ENCODE measurements at places on chromosomes 13 and 19. TPM values are rescaled to one million over a fixed set of nuclear protein-coding genes. Genes with fewer than 3 reads are reported as not detected.

DNA sequence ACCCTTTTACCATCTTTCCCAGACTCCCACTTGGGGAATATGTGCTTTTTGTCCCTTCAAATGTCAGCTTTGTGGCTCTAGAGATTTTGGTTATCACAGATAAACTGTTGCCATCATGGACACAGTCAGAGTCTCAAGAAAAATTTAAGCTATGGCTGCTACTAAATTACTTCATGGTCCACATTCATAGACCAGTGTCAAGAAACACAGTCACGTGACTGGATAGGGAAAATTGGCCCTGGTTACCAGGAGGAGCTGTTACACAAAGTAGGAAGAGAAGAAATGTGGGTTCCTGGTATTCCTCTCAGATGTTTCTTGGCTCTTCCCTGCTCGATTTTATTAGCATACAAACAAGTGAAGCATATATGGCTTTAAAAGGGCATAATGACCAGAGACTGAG, 348.9 kb downstream of the NDFIP2 start:
- no peaks in the 10 kb centered on the region for H3K27me3 ChIP-seq
- H3K4me1 ChIP-seq, result no peaks in the 10 kb centered on the region
- H3K36me3 ChIP-seq, result no peaks in the 10 kb centered on the region

DNA sequence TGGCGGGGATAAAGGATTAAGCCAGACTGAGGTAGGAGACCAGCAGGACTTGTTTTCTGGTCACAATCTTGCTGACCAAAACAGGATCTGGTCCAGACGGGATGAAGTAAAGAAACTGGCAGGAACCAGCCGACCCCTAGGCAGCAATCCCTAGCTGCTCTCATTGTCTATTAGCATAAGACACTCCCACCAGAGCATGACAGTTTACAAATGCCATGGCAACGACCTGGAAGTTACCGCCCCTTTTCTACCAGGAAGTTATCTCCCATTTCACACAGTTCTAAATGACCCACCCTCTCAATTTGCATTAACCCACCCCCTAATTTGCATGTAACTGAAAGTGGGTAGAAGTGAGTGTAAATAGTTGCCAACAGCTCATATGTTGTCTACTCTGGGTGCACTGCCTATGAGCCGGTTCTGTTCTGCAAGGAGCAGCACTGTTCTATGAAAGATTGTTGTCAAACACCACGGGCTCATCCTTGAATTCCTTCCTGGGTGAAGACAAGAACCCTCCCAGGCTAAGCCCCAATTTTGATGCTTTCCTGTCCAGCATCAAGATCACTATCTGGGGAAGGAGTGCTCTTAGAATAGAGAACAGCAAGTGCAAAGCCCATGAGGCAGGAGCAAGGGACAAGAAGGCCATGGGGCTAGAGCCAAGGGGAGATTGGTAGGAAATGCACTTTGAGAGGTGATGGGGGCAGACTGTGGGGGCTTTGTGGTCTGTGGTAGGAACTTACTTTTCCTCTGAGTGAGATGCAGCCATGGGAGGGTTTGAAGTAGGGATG, 13.9 kb upstream of the FBXO27 start:
- no peak overlapping the region for H3K4me3 ChIP-seq
- H3K36me3 ChIP-seq, result no peaks in the 10 kb centered on the region
- no peaks in the 10 kb centered on the region for H3K27me3 ChIP-seq

GRCh38 chr13:97266332-97266731, 44.2 kb downstream of the MBNL2 start:
- H3K27ac ChIP-seq, result peak overlapping the region; percentile 55
- peaks cover 3% of the 10 kb centered on the region for H3K4me1 ChIP-seq
- H3K27me3 ChIP-seq, result no peaks in the 10 kb centered on the region
- H3K4me3 ChIP-seq, result no peak overlapping the region
- no peaks in the 10 kb centered on the region for H3K36me3 ChIP-seq

DNA sequence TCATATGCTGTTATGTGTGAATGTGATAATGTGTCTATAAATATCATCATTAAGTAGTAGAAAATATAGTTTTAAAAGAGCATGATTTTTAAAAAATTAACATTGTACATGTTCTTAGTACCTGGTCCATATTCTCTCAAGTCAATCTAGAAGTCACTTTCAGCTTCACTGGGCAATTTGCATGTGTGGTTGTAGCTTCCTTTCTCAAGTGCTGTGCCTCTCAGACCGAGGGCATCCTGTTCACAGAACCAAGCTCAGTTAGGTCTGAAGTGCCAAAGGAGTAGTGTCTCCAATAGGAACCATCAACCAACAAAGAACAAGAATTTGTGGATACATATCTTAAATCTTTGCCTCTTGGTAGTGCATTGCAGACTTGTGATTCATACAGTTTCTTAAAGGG, 541.8 kb upstream of the SLC10A2 start:
- no peaks in the 10 kb centered on the region for H3K27me3 ChIP-seq
- no peak for DNase-seq
- H3K27ac ChIP-seq, result no peak overlapping the region
- H3K4me1 ChIP-seq, result no peaks in the 10 kb centered on the region
- no peak overlapping the region for H3K4me3 ChIP-seq

DNA sequence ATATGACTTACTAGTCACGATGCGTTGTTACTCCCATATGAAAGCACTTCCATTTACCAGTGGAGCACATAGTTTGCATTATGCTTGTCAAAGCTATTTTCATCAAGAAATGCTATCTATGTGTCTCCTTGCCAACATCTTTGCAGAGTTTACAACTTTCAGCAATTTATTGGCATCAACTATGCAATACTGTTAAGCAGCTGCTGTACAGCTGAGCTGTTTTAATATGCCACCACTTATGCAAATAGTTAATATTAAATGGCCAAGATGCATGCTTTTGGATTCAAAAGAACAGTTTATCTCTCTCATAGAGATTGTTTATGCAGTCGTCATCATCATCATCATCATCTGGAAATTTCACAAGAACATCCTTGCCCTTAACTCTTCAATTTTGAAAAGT, 67.9 kb upstream of the KLF5 start:
- no peak for DNase-seq
- no peak overlapping the region for H3K27ac ChIP-seq
- no peak overlapping the region for H3K4me3 ChIP-seq
- H3K27me3 ChIP-seq, result no peaks in the 10 kb centered on the region
- H3K4me1 ChIP-seq, result no peaks in the 10 kb centered on the region

GRCh38 chr19:5865772-5866171, 4.6 kb downstream of the FUT5 start:
- no peak overlapping the region for H3K4me3 ChIP-seq
- no peaks in the 10 kb centered on the region for H3K27me3 ChIP-seq
- no peak overlapping the region for H3K27ac ChIP-seq
- DNase-seq, result no peak
- no peaks in the 10 kb centered on the region for H3K36me3 ChIP-seq

DNA sequence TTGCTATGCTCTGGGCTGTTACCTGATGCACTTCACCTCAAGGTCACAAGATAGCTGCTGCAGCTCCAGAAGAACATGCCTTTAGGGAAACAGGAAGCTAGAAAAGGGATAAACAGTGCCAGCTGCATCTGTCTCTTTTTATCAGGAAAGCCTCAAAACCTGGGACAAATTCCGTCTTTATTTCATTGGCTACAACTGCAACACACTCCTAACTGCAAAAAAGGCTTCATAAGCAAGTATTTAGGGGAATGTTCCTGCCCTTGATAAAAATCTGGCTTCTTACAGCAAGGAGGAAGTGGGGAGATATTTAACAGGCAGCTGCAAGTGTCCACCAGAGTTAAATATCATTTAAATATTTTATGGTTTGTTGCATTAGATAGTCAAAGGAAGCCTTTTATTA, 34.2 kb upstream of the SERTM1 start:
- H3K4me3 ChIP-seq, result no peak overlapping the region
- no peak for DNase-seq
- no peaks in the 10 kb centered on the region for H3K36me3 ChIP-seq

DNA sequence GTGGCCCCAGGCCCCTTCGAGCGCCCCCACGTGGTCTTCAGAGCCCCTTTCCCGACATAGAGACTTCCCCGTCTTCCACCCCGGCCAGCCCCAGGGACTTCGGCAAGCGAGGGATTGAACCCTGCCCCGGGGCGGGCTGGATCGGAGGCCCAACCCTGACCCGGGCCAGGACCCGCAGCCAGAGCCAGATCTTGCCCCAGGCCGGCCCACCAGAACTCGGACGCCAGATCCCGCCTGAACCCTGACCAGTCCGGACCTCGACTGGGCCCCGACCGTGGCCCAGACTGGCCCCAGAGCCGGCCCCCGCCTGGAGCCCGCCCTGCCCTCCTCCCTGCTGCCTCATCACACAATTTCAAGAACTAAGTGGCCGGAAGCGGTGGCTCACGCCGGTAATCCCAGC, 253 bp upstream of the TPTE2 start:
- no peak for DNase-seq
- H3K27ac ChIP-seq, result no peak overlapping the region
- H3K4me1 ChIP-seq, result no peaks in the 10 kb centered on the region
- H3K36me3 ChIP-seq, result no peaks in the 10 kb centered on the region
- H3K27me3 ChIP-seq, result peaks cover 4% of the 10 kb centered on the region
- H3K4me3 ChIP-seq, result no peak overlapping the region

DNA sequence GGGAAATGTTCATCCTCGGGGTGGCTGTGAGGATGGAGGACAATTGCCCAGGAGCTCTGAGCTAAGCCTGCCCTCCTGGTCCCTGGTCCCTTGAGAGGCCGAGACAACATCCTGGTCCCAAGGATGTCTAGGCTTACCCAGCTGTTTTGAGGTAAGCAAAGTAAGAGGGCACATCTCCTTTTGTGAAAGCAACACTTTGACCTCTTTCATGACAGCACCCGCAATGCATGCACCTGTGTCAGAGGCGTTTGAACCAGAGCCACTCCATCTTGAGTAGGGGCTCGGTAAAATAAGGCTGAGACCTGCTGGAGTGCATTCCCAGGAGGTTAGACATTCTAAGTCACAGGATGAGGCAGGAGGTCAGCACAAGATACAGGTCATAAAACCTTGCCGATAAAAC, 43.1 kb upstream of the ANKRD10 start:
- no peaks in the 10 kb centered on the region for H3K27me3 ChIP-seq
- no peaks in the 10 kb centered on the region for H3K36me3 ChIP-seq
- no peak overlapping the region for H3K4me3 ChIP-seq
- no peak for DNase-seq
- H3K27ac ChIP-seq, result no peak overlapping the region

DNA sequence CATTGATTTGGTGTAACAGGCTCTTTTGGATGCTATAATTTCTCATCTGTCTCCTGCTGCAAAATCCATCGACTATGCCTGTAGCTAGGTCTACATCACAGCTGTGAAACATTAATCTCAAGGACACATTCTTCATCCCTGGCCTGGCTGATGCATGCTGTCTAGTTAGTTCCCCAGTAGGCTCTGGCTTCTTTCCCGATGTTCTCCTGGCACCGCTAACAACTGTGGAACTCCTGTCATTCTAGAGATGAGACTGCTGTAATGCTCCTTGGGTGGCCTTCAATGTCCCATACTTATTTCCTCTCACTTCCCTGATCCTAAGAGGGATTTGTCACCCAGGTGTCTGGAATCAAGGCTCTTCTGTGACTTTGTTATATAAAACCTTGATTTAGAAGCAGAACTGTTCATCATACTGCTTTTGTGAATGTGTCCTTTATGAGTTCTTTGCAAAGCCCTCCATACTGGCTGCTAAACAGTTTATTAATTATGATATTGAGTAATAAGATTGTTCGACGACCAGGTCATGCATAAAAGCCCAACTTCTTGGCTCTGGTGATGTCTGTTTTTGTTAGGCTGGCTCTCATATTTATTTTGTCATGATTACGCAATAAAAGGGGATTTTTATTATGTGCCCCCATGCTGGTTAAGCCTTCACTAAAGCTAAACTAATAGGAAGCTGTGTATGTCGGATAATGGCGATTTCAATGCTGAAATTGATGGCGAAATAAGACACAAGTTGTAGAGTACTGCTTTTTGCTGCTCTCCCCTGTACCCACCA, 227.5 kb downstream of the DCT start:
- H3K27ac ChIP-seq, result no peak overlapping the region
- no peaks in the 10 kb centered on the region for H3K4me1 ChIP-seq
- DNase-seq, result peak; percentile 14
- H3K4me3 ChIP-seq, result no peak overlapping the region
- no peaks in the 10 kb centered on the region for H3K36me3 ChIP-seq
- no peaks in the 10 kb centered on the region for H3K27me3 ChIP-seq

DNA sequence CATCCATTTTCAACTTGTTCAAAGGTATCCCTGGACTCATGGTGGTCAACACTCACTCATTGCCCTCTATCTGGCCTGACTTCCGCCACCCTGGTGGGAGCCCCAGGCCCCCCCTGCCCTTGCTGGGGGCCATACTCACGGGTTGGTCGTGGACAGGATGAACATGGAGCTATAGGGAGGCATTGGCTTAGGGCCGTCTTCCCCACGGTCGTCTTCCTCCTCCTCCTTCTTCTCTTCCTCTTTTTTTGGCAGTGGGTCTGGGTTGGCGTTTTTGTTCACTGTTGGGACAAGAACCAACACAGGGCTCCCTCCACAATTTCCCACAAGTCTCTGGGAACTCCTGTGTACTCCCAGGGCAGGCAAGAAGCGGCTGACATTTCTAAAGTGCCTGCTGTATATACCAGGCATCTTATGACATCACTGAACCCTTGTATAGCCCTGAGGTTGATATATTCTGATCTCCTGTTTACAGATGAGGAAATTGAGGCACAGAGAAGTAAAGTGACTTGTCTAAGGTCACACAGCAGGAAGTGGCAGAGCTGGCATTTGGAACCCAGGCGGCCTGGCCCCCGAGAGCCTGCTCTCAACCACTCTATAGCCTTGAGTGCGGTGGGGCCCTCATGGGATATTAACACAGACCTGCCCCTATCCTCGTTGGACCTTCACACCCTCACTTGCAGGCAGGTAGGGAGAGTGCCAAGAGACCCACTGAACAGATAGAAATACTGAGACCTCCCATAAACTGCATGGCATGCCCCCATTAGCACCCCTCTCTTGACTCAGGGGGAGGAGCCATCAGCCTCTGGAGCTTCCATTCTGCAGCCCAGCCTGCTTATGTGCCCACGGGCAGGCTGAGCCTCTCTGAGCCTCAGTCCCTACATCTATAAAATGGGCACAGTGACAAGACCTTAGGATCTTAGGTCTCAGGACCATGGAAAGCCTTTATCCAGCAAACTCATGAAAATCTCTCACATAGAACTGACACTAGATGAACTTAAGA, 135.0 kb downstream of the IER2 start:
- H3K36me3 ChIP-seq, result no peaks in the 10 kb centered on the region
- no peak overlapping the region for H3K4me3 ChIP-seq
- H3K4me1 ChIP-seq, result no peaks in the 10 kb centered on the region
- no peak overlapping the region for H3K27ac ChIP-seq
- DNase-seq, result no peak
- no peaks in the 10 kb centered on the region for H3K27me3 ChIP-seq

DNA sequence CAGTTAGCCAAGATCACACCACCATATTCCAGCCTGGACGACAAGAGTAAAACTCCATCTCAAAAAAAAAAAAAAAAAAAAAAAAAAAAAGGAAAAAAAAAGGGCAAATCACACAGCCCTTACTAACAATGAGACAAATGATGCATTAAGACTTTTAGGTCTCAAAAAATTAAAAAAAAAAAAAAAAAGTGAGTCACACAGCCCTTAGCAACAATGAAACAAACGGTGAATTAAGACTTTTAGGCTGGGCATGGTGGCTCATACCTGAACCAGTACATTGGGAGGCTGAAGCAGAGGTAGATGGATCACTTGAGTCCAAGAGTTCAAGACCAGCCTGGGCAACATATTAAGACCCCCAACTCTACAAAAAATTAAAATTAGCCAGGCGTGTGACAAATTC, 32.4 kb upstream of the EIF3G start:
- no peaks in the 10 kb centered on the region for H3K36me3 ChIP-seq
- no peak for DNase-seq
- H3K4me3 ChIP-seq, result no peak overlapping the region
- no peak overlapping the region for H3K27ac ChIP-seq

C1QTNF9 gene
- total RNA-seq, result 0.70 TPM

KLHL1 gene
- not detected for total RNA-seq

ZNF560 gene
- total RNA-seq, result not detected

CRB3 gene
- total RNA-seq, result not detected

GPC5 gene
- 30.8 TPM for total RNA-seq
